ENCODE measurements at places on chromosomes 3 and 15.

DNA sequence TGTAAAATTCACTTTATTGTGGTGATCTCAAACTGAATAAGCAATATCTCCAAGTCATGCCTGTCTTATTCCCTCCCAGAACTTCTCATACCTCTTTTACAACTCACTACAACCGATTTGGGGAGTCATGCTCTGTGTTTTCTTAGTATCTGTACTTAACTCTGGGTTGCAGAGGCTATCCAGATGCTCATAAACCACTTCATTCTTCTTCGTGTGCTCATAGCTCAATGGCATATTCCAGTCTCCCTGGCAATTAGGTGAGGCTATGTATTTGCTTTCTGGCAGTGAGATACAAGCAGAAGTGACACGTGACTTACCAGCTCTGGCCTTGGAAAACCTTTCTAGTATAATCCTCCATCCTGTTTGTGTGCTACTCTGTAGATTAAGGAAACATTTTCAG is 360.9 kb downstream of the ZNF385D start:
- DNase-seq, result peak; percentile 89

GRCh38 chr3:39639344-39640236 is 169.8 kb upstream of the MYRIP start:
- DNase-seq, result peak; percentile 79

- no peak for DNase-seq
These were observed 96.0 kb downstream of the RPLP1 start for GRCh38 chr15:69548395-69549180.

DNA sequence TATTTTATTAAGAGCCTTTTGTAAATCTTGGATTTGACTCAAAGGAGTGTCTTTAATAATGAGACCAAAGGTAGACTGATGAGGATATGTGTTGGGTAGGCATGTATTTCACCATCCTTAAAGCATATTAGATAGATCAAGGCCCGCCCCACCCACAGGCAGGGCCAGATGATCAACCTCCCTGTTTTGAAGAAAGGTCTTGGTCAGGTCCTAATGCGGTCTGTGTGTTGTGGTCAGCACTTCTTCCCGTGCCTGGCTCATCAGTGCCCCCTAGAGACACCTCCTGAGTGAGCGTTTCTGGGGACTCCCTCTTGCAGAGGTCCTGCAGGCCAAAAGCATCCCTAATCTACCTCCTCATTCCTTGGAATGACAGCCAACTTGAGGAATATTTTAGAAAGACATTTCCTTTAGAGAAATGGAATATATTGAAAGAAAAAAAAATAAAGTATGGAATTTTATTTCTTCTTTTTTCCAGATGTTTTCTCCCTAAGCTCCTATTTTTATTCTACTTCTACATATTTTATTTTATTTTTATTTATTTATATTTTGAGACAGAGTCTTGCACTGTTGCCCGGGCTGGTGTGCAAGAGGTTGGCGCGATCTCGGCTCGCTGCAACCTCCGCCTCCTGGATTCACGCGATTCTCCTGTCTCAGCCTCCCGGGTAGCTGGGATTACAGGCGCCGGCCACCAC is 6.0 kb downstream of the TM4SF4 start:
- DNase-seq, result no peak

DNA sequence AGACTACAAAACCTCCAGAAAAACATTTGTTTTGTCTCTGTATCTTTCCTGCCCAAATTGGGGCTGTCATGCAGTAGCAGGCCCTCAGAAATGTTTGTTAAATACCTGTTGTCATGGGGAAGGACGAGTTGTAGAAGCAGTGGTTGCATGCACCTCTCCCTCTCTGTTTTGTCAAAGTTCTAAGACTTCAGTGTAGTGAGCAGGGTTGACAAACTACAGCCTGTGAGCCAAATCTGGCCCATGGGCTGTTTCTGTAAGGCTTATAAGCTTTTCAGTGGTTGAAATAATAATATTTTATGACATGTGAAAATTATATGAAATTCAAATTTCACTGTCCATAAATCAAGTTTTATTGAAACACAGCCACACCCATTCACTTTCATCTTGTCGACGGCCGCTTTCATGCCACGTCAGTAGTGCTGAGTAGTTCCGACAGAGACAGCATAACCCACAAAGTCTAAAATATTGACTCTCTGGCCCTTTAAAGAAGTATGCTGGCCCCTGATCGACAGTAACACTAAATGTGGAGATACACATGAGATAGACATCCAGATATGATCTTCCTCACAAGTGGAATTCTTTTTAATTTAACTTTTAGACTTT is 102.9 kb downstream of the PDZRN3 start:
- no peak for DNase-seq

DNA sequence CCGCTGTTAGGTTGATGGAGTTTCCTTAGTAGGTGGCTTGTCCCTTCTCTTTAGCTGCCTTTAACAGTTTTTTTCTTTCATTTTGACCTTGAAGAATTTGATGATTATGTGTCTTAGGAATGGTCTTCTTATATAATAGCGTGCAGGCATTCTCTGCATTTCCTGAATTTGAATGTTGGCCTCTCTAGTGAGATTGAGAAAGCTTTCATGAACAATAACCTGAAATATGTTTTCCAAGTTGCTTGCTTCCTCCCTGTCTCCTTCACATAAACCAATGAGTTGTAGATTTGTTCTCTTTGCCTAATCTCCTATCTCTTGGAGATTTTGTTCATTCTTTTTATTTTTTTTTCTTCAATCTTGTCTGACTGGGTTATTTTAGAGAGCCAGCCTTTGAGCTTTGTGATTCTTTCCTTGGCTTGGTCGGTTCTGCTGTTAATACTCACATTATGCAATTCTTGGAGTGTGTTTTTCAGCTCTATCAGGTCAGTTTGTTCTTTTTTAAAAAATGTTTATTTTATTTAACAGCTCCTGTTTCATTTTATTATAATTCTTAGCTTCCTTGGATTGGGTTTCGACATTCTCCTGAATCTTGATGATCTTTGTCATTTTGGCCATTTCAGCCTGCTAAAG is 627.9 kb downstream of the SI start:
- no peak for DNase-seq

GRCh38 chr3:71185733-71186455 is 397.6 kb downstream of the FOXP1 start:
- DNase-seq, result no peak

DNA sequence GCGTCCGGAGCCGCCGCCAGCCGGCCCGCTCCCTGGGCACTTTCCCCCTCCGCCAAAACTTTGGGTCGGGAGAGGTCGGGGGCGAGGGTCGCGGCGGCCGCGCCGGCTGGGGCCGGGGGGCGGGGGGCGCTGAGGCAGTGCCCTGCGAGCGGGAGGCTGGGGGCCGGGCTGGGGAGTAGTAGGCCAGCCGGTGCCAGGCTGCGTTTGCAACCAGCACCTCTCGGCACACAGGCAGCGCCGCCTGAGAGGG is 452 bp downstream of the BBX start:
- DNase-seq, result peak; percentile 8

- no peak for DNase-seq
These were observed 12.0 kb downstream of the MRPL46 start for GRCh38 chr15:88454867-88455810.

GRCh38 chr3:22960105-22960984 is 242.8 kb upstream of the UBE2E2 start:
- DNase-seq, result peak; percentile 7

GRCh38 chr3:58098531-58098930 is 90.3 kb downstream of the FLNB start:
- no peak for DNase-seq

- DNase-seq, result no peak
These were observed 122.7 kb downstream of the DGKG start for GRCh38 chr3:186239321-186239720.

GRCh38 chr3:152793969-152794368 is 41.0 kb upstream of the P2RY1 start:
- DNase-seq, result no peak

GRCh38 chr15:97085731-97086130 is 755.2 kb downstream of the NR2F2 start:
- no peak for DNase-seq

DNA sequence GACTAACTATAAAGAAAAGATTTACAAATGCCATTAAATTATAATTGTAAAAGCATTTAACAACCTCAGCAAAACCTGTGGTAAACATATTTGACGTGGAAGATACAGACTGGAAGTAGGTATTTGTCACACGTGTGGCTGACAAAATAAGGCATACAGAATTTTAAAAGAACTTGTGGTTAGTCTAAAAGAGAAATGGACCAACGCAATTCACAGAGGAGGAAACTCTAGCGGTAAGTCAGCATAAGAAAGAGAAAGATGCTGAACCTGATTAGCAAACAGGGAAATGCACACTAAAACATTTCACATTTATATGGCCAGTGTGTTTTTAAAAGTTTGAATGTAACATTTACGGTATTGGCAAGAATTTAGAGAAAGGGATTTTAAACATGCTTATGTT is 35.3 kb downstream of the KCNH8 start:
- DNase-seq, result no peak

DNA sequence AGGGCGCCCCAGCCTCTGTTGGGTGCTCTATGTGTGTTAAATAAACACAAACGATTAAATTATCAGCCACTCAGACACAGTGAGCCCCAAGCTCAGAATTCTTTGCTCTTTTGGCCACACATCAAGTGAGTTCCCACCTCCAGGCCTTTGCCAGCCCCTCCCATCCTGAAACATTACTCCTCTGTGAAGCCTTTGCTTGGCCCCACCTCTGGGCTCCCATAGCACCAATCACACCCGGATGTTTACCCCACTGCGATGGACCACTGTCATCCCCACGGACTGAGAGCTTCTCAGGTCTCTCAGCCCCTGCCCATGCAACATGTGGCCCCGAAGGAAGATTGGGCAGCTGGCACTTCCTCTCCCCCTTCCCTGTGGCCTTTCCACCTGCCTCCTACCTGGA is 85.1 kb downstream of the NUP210 start:
- DNase-seq, result no peak

- DNase-seq, result no peak
These were observed 61.5 kb downstream of the USF3 start for GRCh38 chr3:113634782-113635474.

DNA sequence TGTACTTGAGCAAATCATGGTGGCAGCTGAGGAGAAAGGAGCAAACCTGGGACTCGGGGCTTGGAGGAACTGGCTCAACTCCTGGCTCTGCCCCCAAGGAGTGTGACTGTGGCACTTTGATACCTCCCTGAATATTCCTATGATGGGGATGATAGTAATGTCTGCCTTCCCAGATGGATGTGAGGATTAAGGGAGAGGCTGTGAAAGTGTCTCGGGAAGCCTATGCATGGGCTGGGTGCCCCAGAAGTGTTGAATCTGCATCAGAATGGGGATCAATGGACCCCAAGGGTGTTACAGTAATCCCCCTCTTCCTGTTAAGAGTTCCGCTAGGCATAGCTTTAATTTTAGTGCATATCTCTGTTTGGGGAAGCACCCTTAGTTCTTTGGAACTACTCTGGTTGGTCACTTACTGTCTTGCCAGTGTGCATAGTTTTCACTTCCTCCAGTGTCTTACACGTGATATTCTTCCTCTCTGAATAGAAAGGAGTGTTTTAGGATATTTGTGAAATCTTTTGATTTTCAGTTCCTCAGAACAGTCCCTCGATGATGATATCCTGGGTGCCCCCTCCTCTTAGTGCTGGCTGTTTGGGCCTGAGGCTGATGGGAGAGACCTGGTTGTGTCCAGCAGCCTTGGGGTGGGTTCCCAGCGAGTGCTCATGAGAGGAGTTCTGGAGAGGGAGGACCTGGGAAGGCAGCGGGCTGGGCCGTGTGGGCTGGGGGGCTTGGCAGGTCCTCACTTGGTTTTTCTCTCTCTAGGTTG is 97.5 kb downstream of the CHDH start:
- DNase-seq, result no peak

GRCh38 chr15:84818261-84819131 is 1.3 kb downstream of the ALPK3 start:
- no peak for DNase-seq

All from GM04504 (cell line).